ENCODE measurements at places on chromosomes 7 and 10.

GRCh38 chr10:49649294-49649693 lies 30.2 kb upstream of the C10orf53 start:
- no peak for DNase-seq

- DNase-seq, result no peak
Measured at GRCh38 chr10:86775056-86775869, 18.8 kb downstream of the BMPR1A start.

DNA sequence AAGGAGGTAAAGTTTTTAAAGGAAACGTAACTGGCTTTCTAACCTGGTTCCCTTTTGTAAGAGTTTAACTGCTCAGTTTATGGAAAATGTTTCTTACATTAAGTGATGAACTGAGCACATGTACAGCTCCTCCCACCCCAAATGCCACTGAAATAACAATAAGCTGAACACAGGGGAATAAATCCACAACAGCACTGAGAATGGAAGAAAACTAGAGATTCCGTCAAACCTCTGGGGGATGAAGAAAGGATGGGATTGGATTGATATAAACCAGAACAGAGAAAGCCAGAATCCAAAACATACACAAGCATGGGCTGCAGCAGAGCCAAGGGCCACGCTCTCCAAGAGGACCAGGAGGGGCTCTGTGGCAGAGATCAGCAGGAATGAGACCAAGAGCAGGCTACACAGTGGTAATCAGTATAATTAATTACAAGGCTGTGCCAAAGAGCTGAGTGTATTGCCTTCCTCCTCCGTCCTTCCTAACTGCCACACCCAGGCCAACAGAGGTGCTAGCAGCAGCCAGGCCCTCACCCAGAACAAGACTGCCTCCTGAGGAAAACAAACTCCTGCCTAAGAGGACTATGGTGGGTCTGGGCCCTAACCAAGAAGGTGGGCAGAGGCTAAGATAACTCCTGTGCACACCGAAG lies 73.9 kb downstream of the KIAA1549 start:
- DNase-seq, result no peak

DNA sequence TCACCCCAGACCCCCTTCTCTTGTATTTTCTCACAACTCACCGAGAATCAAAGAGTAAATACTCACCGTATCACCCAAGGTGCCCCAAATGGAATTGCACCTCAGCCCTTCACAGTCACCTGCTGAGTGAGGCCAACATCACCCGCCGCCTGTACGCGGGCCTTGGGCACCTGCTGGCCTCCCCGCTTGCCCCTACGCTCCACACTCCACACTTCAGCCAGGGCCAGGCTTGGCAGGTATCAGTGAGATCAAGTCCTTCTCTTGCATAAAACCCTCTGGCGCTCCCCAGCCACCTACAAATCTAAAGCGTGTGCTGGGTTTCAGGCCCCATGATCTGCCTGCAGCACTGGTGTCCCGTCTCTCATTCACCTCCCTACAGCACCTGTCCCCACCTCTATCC lies 300.6 kb downstream of the GFRA1 start:
- DNase-seq, result no peak

DNA sequence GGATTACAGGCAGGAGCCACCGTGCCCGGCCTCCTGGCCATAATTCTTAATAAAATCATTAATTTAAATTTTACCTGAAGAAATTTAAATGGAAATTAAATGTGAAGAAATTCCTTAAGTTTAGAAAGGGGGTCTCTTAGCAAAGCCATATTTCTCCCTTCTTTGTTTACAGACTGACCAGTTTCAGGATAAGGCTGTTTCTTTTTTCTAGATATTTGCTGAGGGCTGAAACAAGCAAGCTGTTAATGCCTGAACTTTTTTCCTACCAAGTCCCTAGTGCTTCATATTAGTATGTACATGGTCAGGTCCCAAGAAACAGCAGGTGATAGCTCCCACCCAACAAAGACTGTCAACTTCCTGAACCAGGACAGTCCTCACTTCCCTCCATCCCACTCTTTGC lies 18.1 kb upstream of the PDIA4 start:
- DNase-seq, result no peak

DNA sequence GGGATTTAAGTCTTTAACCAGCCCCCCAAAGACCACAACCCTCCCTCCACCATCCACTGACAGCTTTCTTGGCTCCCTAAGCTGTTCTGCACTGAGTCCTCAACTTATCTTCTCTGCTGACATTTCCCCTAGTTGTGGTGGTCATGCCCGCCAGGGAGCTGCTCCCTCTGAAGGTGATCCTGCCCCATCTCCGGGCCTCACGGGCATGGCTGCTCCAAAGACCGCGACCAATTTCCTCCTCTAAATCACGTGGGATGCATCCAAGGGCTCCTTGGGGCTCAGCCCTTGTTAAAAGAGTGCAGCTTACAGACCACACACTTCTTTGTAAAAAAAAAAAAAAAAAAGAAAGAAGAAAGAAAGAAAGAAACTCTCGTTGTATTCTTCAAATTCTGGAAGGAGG lies 27.1 kb upstream of the KLF6 start:
- DNase-seq, result no peak

GRCh38 chr7:46909601-46910051 lies 672.3 kb downstream of the TNS3 start:
- no peak for DNase-seq

GRCh38 chr7:118621810-118622360 lies 397.4 kb downstream of the ANKRD7 start:
- no peak for DNase-seq

DNA sequence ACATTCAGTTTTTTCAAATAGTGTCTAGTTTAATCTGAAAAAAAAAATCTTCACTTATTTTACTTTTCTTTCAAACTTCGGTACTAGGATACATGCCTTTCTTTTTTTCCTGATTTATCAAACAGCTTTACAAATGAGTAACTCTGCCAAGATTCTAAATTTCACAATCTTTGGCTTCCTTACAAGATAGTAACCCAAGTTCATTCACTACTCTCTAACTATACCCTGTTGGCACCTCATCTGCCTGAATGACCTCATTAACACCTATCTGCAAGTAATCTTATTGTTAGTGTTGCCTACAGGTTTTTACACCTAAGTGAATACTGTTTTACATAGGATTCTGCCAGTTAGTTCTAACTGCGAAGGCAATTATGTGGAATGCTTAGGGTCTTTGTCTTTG lies 159.8 kb downstream of the FOXP2 start:
- DNase-seq, result no peak

DNA sequence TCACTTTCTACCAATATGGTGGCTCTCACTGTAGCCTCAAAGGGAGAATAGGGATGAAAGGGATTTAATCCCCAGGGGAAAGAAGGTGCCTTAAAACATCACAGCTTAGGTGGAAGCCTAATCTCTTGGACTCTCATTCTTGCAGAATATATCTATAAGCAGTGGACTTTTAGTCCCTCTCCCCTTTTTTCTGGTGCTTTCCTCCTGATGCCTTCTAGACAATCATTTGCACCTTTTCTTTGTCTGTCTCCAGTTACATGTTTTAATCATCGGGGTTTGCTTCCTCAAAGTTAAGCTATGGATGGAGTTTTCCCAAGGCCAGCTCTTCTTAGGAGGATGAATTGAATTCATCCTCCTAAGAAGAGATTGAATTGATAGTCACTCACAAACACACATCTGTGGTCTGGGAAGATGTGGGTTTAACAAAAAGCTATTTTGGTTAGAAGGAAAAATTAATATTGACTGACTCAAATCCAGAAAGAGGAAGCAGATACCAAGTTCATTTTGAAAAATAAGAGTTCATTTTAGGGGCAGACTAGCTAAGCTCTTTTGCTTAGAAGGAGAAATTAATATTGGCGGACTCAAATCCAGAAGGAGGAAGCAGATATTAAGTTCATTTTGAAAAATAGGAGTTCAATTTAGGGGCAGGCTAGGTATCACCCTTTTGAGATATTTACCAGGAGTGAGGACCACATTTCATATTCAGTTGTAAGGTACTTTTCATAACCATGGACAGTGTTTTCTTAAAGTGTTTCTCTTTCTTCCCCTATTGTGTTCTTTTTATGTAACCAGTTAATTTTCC lies 35.2 kb upstream of the PLEKHS1 start:
- no peak for DNase-seq

DNA sequence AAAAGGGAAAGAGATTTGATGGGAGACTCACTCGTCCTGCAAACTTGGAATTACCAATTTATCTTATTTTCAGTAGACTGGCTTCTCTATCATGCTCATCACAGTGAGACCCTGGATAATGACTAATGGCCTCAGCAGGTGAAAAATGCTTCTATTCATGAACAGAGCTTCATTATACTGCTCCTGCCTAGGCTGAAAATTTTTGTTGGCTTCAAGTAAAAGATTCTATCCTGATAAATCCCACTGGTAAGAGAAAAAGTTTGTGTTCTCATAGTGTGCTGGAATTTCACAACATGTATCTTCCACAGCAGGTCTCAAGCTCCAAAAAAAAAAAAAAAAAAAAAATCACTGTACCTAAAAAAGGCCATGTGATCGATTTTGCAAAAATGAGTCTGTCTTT lies 329.3 kb upstream of the FZD8 start:
- no peak for DNase-seq

GRCh38 chr10:85645926-85646711 lies 720.5 kb downstream of the GRID1 start:
- peak; percentile 71 for DNase-seq

- no peak for DNase-seq
Measured at GRCh38 chr10:30581779-30582380, 47.7 kb downstream of the LYZL2 start.

DNA sequence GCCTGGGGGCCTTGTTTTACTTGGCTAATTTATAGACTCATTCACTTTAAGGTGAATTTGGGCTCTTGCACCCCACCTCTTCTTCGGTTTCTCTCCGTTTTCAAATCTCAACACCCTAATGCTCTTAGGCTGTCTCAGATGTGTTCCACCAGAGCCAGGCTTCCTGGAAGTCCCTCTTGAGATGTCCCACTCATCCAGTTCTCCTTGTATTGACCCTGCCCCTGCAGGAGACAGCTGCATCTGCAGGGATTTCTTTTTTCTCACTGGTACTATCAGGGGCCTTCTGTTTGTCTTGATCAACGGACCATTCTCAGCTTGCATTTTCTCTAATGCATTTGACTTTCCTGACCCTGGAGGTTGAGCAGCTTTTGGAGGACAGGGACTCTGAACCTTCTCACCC lies 279.5 kb downstream of the GALNT17 start:
- DNase-seq, result no peak

GRCh38 chr7:20197837-20198236 lies 19.3 kb downstream of the MACC1 start:
- DNase-seq, result no peak

DNA sequence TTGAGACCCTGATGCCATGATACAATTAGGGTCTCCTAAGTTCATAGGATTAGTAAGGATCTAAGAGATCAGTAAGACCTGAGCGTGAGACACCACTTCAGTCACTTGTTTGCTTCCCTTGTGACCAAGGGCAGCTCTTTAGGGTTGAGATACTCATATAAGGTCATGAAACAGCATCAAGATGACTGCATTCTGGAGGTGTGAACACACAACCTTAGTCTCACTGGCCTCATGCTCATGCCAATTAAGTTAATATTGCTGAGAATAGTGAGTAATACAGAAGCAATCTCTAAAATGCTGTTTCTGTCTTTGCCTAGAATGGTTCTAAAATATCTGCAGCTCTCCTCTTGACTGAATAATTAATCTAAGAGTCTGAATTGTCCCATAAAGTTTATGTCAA lies 39.6 kb upstream of the KLHL7 start:
- DNase-seq, result no peak

- DNase-seq, result no peak
Measured at GRCh38 chr7:138745189-138745588, 44.0 kb upstream of the SVOPL start.

DNA sequence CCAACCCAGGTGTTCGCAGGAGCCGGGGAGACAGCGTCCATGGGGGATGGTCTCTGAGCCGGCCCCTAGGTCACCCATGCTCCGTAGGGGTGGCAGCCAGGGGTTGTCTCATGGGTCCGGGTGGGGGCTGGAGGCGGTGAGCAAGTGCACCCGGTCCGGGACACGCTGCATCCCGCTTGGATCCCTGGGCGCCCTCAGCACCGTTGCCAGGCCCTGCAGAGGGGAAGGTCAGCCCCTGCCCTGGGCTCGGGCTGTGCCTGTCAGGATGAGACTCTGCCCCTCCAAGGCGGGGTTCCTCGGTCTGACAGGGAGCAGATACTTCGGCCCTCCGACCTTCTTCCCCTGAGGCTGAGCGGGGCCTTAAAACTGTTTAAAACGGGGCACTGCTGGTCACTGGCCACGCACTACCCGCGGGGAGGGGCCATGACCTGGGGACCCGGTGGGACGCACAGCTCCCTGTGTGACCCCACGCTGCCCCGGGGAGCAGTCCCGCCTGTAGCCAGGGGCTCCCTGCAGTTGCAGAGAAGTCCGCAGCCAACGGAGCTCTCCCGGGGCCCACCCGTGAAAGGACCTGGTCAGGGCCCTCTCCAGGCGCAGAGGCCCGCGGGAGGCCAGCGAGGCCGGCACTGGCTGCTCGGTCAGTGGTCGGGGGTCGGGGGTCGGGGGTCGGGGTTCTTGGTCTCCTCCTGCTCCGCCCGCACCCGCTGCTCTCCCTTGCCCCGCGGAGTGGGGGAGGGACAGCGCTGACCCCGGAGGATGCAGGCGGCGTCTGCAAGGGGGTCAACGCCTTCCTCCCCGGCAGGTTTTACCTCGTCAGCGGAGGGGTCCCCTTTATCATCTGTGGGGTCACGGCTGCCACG lies 33.4 kb upstream of the KNDC1 start:
- no peak for DNase-seq

DNA sequence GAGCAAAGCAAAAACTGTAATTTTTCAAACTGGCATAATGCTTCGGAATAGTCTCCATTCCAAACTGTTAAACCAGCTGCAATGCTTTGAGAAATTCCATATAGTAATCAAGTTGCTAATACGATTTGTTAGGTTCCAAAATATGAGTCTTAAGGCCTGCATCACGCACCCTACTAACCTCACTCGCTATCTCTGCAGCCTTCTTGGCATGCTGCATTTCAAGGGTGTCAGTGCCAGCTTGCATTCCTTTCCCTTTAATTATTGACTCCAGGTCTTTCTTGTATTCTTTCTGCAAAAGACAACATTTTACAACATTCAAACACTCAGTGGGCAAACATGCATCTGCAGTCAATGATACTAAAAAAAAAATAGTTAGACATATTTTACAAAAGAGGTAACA lies 61.8 kb downstream of the NEBL start:
- DNase-seq, result no peak

DNA sequence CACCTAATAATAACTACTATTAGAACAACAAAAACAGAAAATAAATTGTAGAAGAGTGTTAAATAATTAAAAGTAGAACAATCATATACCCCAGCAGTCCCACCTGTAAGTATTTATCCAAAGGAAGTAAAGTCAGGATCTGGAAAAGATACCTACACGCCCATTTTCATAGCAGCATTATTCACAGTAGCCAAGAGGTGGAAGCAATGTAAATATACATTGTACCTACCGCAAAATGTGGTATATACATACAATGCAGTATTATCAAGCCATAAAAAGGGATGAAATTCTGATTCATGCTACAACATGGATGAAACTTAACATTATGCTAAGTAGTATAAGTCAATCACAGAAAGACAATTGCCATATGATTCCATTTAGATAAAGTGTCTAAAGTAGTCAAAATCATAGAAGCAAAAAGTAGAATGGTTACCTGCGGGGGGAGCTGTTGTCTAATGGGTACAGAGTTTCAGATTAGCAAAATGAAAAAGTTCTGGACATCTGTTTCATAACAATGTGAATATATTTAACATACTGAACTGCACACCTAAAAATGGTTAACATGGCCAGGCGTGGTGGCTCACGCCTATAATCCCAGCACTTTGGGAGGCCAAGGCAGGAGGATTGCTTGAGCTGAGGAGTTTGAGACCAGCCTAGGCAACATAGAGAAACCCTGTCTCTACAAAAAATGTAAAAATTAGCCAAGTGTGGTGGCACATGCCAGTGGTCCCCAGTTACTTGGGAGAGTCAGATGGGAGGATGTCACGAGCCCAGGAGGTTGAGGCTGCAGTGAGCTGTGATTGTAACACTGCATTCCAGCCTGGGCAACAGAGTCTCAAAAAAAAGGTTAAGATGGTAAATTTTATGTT lies 6.0 kb upstream of the TMED4 start:
- DNase-seq, result peak; percentile 33

All from NCI-H345 (cell line).